ENCODE measurements at places on chromosomes 1 and 21. TPM values are rescaled to one million over a fixed set of nuclear protein-coding genes. Genes with fewer than 3 reads are reported as not detected.

DNA sequence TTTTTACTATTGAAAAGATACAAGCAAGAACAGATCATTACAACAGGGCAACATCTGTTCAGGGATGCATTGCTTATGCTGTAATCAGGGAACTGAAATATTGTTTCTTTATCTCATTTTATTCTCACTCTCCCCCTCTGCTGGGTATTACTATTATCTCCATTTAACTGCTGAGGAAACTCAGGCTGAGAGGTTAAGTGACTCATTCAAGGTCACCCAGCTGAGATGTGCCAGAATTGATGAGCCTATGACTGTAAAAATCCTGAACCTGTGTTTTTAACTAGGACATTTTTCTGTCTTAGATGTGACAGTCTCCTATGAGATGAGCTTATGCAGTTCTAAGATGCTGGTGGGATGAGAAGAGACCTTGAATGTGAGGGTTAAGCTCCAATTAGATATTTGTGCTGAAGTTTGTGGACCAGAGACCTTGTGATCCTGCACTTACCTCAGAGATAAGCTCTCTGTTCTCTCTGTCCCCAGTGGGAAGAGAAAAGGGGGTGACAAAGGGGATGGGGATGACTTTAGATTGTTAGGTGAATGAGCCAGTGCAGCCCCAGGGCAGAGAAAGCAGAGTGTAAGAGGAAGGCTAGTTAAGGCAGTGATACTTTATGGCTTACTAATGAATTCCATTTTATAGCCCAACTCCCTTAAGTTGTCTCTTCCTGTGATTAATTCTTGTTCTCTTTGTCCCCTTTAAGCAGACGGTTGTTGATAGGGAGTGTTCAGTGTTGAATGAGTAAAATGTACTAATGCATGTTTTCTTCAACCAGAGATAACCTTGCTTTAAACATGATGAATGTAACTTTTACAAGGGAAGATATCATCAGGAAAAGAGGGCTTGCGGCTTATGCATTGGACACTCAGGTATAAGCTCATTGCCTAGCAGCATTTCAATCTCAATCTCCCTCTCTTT, 111.4 kb downstream of the HLX start:
- no peak for DNase-seq

- peak; percentile 5 for DNase-seq
These were observed 197.0 kb upstream of the UBE2U start for GRCh38 chr1:64006276-64007051.

- DNase-seq = no peak
These were observed 146.8 kb downstream of the PAPPA2 start for GRCh38 chr1:176609556-176610408.

DNA sequence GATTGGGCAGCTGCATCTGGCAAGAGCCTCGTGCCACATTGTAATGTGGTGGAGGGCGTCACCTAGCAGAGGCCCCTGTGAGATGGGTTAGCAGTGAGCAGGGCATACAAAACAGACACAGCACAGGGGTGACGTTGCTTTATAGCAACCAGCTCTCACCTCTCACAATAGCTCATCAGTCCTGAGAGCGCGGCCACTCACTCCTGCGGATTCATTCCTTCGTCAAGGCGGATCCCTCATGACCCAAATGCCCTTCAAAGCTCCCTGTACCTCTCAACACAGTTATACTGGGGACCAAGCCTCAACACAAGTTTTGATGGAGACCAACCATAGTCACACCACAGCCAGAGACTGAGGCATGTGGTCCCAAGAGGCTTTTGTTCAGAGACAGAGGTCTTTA, 22.9 kb downstream of the SLC37A1 start:
- no peak for DNase-seq

DNA sequence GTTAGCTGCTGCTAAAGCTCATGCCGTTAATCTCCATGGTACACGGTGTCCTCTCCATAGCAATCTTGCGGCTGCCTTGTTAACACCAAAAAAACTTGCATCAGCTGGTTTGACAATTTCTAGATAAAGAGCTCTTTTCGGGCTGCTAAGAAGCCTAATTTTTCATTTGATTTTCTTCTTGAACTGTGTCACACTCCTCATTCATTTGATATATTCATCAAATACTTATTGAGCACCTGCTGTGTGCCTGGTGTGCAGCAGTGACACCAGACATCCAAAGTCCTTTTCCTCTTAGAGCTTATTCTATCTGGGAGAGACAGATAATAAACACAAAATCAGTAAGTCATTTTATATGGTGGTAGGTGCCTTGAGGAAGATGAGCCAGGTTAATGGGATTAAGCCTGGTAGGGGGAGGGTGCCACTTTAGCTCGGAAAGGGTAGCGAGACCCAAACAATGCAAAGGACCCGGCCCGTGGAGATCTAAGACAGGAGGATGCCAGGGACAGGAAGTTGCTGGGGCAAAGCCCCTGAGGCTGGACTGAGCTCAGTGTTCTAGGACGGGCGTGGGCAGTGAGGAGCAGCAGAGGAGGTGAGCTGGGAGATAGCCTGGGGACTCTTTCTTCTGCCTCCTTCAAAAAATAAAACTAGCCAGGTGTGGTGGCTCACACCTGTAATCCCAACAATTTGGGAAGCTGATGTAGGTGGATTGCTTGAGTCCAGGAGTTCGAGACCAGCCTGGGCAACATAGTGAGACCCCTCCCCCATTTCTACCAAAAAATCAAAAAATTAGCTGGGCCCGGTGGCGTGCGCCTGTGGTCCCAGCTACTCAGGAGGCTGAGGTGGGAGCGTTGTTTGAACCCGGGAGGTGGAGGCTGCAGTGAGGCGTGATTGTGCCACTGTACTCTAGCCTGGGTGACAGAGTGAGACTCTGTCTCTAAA, 50.7 kb upstream of the LGALS8 start:
- DNase-seq = no peak

DNA sequence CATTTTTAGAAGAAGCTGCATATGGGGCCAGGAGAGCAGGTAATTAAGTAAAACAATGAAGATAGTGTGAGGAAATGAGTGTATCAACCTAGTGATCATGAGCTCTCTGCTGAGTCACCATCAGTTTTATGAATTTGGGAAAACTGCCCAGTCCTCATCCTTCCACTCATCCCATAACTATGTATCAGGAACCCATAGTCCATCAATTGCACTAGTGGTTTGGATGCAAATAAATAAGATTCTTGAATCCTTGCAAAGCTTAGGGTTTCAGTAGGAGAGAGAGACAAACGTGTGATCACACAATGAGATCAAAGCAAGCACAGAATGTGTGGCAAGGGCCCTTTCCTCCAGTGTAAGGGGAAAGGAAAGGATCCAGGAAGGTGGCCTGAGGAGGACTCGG, 145.6 kb downstream of the ZZZ3 start:
- DNase-seq = no peak

- DNase-seq = no peak
These were observed 52.3 kb downstream of the HMCN1 start for GRCh38 chr1:185786524-185786923.

DNA sequence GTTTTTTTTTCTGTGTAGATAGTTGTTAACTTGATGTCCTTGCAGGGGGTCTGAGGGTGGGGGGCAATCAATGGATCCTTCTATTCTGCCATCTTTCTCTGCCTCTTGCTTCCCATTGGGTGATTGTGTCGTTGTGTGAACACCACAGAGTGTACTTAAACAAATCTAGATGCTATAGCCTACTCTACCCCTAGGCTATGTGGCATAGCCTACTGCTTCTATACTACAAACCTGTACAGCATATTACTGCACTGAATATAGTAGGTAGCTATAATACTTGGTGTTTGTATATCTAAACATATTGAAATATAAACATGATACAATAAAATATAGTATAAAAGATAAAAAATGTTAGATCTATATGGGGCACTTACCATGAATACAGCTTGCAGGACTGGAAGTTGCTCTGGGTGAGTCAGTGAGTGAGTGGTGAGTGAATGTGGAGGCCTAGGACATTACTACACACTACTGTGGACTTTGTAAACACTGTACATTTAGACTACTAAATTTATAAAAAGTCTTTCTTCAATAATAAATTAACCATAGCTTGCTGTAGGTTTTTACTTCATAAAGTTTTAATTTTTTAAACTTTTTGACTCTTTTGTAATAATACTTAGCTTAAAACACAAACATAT, 105.4 kb downstream of the CENPF start:
- DNase-seq = no peak

GRCh38 chr1:100589667-100590066, 51.7 kb downstream of the GPR88 start:
- DNase-seq = no peak

GRCh38 chr1:234848972-234849649, 239.1 kb upstream of the IRF2BP2 start:
- no peak for DNase-seq

DNA sequence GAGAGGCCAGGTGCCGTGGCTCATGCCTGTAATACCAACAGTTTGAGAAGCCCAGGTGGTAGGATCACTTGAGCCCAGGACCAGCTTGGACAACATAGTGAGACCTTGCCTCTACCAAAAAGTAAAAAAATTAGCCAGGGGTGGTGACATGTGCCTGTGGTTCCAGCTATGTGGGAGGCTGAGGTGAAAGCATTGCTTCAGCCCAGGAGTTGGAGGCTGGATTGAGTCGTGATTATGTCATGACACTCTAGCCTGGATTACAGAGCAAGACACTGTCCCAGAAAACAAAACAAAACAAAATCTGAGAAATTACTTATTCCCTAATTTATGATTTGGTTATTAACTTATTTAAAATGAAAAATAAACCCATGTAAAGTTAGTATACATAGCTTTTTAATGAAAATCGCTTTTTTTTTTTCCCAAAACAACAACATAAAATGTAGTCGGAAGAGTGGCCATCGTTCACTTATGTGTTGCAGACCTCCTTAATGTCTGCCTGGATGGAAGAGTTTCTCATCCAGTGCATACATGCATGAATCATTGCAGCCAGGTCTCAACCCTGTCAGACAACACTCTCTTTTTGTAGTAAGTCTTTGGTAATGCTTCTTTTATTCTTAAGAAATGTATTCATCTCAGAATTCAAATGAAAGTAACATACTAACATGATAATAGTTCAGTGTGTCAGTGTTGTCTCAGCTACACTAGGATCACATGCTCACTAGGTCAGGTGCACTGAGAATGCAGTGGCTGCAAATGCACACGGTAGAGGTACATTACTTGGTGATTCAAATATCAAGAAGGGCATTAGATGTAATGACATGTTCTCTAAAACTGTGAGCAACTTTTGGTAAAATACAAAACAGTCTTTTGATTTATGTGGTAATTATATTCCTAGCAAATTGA, 28.0 kb downstream of the ITSN1 start:
- no peak for DNase-seq

The NMNAT2 gene
- total RNA-seq = not detected

The JMJD4 gene
- 12.4 TPM for total RNA-seq

The TAF12 gene
- 23.1 TPM for total RNA-seq

The FMO4 gene
- total RNA-seq = 3.8 TPM

All from natural killer cell (primary cell).